Cortex of kidney (tissue), 1 donor: ENCODE measurements at places on chromosomes 4 and X.

- no peak for DNase-seq
These were observed 289.2 kb upstream of the MAD2L1 start for GRCh38 chr4:120355881-120356280.

DNA sequence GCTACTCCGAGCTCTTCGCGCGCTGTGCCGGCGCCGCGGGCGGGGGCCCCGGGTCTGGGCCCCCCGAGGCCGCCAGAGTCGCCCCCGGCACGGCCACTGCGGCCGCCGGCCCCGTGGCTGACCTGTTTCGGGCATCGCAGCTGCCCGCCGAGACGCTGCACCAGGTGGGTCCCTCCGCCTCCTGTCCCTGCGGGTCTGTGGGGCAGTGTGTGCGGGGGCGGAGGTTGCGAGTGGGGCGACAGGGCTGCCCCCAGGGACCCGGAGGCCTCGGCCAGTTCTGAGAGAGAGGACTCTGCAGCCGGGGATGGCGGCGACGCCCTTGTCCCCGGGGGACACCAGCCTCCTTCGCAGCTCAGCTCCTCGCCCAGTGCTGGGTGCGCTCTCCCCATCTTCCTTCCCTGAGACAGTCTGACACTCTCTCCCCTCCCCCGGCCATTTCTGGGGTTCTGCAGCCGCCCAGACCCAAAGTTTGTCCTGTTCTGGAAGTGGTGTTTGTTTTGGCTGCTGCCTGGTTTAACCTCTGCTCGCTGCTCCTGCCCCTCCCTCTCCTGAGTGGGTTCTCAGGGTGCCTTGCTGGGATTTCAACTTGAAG, 609 bp downstream of the REPS2 start:
- no peak for DNase-seq

DNA sequence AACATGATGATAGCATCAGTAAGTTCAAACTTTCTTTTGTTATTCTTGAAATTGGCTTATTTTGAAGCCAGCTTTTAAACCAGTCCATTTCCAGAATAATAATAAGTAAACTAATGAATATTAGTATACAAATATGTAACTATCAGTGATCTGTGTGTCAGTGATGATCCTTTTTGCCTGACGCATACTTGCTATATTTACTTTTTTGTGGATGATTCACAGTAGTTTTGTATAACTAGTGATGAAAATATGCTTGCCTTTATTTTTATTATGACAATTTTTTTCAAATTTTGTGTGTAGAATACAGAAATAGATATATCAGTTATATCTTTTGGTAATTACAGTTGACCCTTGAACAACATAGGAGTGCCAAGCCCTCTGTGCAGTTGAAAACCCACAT, 49.5 kb downstream of the USP53 start:
- DNase-seq, result no peak

- no peak for DNase-seq
These were observed 171.8 kb downstream of the HNRNPD start for GRCh38 chr4:82201805-82202641.

DNA sequence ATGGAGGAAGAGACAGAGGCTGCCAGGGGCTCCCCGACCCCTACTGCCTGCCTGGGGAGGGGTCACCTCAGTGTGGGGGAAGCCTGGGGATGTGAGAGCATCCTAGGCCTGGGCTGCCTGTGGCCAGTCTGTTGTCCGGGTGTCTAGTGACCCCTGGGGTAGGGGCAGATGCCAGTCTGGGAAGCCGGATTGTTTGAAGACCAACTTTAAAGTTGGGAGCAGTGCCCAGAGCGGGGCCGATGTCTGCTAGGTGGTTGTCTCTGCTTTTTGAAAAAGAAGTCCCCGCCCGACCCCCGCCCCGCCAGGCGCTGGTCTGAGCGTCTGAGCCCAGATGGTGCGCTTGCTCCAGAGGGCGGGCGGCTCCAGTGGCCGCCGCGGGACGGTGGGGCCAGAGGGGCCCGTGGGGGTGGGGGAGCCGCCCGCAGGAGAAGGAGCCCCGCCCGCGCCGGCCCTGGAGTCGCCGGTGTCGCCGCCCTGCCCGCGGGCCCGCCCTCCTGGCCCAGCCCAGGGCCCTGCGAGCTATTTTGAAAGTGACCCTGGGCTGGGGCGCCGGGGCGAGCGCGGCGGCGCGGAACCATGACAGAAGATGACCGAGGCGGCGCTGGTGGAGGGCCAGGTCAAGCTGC, at the start of gene DOK7:
DOK7 (plus strand) TSS at position 517 of the 626 bp plus-strand sequence; CDS start at position 587, 70 bp downstream.
- no peak for DNase-seq

DNA sequence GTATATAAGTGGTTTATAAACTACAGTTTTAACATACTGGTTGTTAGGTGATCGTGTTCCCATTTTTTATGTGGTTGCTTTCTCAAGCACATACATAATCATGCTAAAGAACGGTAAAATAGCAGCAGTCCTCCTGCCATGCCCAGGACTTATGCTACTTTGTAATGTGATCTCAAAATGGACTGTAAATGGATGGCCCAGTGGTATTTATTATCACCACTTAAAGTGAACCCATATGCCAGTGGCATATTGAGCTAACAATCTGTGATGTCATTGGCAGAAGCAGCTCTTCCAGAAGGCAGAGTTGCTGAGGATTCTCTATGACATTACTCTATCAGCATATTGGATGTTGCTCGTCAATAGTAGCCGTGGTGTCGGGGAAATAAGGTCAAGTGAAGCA, 28.6 kb downstream of the ANK2 start:
- DNase-seq, result no peak

DNA sequence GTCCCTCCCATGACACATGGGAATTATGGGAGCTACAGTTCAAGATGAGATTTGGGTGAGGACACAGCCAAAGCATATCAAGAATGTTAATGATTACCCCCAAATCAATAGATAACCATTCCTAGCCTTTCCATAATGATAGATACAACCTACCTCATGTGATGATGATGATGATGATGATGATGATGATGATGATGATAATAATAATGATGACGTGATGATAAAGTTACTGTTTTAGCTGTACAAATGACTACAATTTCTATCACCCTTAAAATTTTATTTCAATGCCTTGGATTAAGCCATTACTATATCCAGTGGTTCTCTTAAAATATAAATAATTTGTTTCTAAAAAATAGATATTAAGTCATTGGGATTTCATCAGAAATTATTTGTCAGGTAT, 55.2 kb upstream of the NLGN4X start:
- DNase-seq, result no peak

- no peak for DNase-seq
These were observed 125.7 kb downstream of the ZC4H2 start for GRCh38 chrX:64850371-64851082.

GRCh38 chrX:73850124-73851013, 287.4 kb downstream of the CHIC1 start:
- DNase-seq, result no peak

DNA sequence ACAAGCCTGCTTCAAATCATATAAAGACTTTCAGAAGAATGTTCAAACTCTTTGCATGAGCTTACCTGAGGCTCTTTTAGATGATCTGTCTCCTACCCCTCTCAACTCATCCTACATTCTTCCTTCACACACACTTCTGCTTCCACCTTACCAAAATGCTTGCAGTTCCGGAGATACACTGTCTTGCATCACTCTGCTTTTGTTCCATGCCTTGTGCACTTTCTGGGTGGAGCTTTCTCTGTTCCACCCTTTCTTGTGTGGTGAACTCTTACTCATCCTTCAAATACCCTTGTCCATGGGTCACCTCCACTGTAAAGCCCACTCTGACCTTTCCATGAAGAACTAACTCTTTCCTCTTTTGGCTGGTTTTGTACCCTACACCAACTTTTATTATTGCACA, 18.4 kb upstream of the MGST2 start:
- DNase-seq, result no peak

DNA sequence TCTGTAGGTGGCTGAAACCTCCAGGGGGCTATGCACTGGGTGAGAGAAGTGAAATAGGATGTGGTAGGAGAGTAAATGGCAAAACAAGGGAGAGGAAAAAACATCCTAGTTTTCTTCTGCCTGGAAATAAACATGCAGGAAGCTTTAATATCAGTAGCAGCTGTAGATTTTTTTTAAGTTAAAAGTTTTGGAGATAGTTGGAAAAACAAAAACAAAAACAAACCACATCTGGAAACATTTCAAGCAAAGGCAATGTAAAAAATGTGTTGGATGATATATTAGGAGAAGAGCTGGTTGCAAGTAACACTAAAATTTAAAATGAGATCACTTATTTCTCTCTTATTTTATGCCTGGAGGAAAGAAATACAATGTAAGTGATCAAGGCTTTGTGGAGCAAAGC, 388.0 kb downstream of the SPRY1 start:
- DNase-seq, result no peak

- no peak for DNase-seq
These were observed 476.4 kb downstream of the AFF2 start for GRCh38 chrX:148976571-148977400.

DNA sequence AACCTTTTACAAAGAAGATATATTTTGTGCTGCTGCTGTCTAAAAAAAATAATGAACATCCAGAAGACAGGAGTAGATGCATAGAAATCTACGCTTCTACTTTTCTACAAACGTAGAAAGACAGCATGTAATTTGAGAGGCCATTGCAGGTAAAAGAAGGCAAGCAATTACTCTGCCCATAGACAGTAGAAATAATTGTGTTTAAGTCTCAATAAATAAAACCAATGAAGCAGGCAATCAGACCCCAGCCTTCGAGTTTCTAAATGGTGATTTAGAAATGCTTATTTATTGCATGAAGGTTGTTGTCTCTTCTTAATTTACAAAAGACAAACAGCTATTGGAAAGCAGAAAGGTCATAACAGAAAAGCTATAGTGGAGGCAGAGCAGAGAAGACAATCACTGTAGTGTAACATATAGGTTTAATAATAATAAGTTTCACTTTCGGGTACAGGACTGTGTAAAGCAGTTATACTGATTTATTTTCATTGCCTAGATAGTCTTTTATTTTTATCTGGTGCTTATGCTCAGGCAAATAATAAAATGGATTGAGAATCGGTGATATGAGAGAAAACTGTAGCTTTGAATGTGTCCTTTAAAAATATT, 123.0 kb upstream of the TACR3 start:
- no peak for DNase-seq

- no peak for DNase-seq
These were observed 911.3 kb upstream of the LCORL start for GRCh38 chr4:18932730-18933339.

- DNase-seq, result no peak
These were observed 22.3 kb upstream of the TMEM150C start for GRCh38 chr4:82583897-82584587.

- DNase-seq, result no peak
These were observed 88.6 kb downstream of the SLC9A7 start for GRCh38 chrX:46670316-46670715.

GRCh38 chrX:44619039-44619438, 76.4 kb upstream of the FUNDC1 start:
- no peak for DNase-seq
